ENCODE measurements at places on chromosomes 12 and 14.

GRCh38 chr12:86179855-86180254 lies 76.3 kb downstream of the MGAT4C start:
- no peak for DNase-seq

DNA sequence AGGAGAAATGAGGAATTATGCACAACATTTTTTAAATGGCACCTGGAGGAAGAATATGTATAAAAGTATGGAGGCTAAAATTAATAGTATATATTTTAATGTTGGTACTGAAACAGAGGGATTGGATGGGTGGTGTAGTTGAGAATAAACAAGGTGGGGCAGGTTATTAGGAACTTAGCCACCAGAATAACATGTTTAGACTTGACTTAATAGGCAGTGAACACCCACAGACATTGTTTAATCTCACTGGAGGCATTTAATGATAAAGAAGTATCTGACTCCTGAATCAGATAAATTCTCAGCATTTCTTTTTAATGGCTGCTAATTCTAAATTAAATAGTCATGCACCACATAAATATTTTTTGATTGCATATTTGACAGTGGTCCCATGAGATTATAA lies 139.7 kb downstream of the CNTN1 start:
- DNase-seq, result no peak

GRCh38 chr12:47797441-47797840 lies 22.3 kb downstream of the HDAC7 start:
- DNase-seq, result no peak

GRCh38 chr14:99727096-99727870 lies 43.2 kb downstream of the CYP46A1 start:
- DNase-seq, result no peak

DNA sequence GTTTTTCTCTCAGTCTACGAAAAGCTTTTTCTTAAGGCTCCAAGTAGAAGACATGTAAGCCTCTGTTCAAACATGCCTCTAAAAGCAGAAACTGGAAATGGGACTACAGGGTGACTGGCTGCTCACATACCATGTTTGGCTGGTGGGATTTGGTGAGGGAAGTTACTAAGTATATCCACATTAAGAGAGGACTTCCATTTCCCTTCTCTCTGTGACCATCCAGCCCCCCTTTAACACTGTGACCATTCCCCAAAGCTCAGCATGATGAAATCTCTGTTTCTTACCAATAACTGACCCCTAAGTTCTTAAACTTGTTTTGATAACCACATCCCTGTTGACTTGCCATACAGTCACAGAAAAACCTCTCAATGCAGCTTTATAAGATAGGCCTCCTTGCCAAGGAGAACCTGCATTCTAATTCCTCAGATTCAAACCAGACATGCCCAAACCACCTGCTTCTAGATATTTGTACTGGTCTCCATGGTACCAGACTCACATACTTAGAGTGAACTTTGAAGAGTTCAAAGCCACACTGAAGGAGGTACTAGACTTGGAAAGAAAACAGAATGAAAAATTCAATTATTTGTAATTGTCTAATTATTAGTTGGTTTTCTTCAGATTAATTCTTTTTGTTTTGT lies 102.2 kb downstream of the VEZT start:
- DNase-seq, result no peak

DNA sequence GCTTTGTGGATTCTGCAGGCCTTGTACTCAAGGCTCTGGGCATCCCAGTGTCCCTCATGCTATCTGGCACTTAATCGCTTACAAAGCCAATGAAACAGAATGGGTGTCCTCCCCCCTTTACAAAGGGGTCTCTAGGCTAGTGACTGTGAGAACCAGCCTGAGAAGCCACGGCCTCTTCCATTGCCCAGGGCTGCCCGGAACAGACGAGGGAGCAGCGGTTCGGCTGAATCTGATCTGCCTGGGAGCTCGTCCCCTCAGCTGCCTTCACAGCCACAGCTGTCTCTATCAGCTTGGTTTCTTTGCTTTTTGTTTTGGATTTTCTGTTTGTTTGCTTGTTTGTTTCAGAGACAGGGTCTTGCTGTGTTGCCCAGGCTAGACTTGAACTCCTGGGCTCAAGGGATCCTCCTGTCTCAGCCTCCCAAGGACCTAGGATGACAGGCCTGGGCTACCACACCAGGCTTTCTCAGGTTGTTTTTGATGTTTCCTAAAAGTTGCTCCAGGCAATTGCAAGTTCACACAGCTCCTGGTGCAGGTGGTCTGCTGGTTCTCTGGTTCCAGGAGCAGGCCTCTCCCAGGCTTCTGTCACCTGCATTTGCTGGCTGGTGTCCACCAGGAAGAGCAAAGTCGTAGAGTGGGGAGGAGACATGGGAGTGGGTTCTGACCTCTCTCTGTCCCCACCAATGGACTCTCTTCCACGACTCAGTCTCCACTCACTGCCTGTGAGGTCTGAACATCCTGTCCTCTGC lies 10.9 kb upstream of the RIN3 start:
- DNase-seq, result no peak

- no peak for DNase-seq
Observed at GRCh38 chr14:93379831-93380230, 32.8 kb downstream of the COX8C start.

DNA sequence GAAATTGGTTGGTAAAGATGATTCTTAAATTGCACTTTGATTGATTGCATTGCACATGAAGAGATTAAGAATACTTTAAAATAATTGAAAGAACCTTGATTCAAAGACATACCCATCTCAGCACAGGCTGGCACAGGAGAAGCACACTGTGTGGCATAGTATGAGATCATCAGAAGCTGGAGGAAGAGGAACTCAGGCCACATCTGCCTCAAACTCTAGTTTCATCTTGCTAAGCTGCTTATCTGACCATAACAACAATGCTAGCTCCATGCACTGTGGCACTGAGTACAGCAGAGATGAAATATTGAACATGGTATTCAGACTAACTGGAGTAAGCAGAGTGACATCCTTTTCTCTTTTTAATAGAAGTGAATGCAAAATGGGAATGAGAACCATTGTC lies 99.1 kb downstream of the TBC1D30 start:
- no peak for DNase-seq
